ENCODE measurements at places on chromosomes 6 and 20.

DNA sequence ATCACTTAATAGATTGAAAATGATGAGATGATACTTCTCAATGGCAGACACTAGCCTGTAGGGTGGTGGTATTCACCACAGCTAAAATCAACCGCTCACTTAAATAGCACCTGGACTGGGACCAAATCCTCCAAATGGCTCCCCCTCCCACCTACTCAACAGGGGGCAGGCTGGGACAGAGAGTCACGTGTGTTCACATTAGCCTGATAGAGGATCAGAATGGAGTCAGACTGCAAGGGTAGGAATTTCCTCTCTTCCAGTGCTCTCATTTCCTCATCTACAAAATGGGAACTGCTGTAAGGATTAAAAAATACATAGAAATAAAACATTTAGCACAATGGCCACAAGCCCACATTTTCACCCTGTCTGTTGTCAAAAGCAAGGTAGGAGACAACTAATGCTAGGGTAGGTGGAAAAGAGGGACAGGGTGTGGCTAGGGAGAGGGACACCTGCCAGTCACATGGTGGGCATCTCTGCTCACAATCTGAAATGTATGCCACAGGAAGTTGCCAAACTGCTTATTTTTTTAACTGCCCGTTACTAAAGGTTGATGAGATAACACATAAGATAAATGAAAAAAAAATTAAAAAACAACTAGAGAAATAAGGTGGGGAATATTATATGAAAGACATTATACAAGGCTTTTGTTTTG lies 55.3 kb downstream of the BACH2 start:
- no peak for DNase-seq

GRCh38 chr6:107192830-107193229 lies 77.5 kb upstream of the BEND3 start:
- no peak for DNase-seq

DNA sequence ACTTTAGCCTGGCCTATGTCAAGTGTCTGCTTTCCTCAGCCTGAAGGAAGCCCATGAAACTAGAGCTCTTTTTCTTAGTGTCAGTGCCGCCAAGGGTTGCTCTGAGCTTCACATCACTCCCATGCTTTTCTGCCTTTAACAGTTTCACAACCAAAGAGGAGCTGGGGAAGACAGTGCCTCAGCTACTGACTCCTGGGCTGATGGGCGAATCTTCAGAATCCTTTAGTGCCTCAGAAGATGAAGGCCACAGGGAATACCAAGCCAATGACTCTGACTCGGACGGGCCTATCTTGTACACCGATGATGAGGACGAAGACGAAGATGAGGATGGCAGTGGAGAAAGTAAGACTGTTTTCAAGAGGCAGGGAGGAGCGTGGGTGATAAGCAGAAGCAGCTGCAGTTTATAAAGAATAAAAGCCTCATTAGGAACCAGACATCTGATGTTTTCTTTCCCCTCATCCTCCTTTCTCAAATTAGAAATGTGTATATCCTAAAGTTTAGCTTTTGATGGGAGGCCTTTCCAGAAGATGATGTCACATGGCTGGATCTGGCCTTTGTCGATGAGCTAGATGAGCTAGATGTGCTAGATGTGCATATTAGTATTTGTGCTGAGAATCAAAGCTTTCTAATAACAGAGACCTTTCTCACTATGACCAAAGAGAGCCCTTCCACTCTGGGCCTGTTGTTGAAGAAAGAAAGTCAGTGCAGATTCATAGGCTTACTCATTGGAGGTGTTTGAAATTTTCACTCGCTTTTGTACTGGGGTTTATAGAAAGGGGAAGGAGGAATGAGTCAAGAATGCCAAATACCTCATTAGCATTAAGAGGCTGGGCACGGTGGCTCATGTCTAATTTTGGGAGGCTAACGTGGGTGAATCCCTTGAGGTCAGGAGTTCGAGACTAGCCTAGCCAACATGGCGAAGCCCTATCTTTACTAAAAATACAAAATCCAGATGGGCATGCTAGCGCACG lies 70.7 kb upstream of the LTV1 start:
- DNase-seq: no peak

DNA sequence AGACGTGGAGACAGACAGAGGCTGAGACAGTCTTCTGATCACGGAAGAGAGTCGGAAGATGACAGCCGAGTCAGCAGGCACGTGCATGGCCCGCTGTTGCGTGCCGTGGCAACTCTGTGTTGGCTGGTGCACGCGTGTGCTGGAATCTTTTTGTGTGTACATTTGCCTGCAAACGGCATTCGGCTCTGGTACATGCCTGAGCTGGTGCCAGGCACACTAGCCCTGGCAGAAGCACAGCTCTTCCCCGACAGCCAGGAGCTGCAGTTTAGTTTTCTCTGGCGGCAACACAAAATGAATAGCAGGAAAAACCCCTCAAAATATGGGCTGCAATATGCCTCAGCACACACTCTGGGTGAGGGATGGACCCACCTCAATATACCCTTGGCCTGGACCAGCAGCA lies 769 bp upstream of the PDYN start:
- DNase-seq: no peak

DNA sequence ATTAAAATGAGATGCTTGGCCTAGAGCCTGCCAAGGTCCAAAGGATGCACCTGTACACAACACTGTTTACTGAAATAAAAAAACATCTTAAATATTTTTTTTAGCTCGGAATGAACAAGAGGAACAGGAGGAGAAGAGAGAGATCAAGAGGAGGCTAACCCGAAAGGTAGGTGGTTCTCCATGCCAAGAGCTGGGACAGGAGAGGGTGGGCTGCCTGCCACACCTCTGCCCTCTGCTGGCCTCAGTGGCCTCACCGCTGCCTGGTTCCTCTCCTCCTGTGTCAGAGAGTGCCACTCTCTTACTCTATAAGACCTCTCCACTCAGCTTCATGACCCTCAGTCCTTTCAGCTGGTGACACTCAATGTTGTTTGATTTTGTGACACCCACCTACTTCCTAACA lies 50.2 kb downstream of the TBC1D7 start:
- no peak for DNase-seq

DNA sequence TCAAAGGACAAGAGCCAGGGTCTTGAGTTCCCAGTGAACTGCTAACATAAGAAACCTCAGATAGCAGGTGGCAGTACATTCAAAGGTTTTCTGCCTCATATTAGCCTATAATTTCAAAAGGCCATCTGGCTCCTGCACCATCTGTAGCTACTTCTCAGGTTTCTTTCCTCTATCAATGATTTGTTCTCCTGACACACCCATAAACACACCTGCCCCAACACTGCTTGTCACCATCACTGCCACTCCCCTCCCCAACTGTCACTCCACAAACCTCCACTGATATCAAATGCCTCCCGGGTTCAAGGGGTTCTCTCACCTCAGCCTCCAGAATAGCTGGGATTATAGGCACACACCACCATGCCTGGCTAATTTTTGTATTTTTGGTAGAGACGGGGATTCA lies 152.7 kb upstream of the SLC22A16 start:
- DNase-seq: no peak

Measured in stimulated activated CD8-positive, alpha-beta memory T cell treated with anti-CD3 and anti-CD28 coated beads, Interleukin-15, amount 100 ng/mL, for 24 hours (primary cell).